Activated CD4-positive, alpha-beta T cell treated with anti-CD3 and anti-CD28 coated beads for 48 hours (primary cell): ENCODE measurements at places on chromosomes 3 and 15.

GRCh38 chr3:181300033-181300432, 310.5 kb upstream of the DNAJC19 start:
- DNase-seq: no peak

DNA sequence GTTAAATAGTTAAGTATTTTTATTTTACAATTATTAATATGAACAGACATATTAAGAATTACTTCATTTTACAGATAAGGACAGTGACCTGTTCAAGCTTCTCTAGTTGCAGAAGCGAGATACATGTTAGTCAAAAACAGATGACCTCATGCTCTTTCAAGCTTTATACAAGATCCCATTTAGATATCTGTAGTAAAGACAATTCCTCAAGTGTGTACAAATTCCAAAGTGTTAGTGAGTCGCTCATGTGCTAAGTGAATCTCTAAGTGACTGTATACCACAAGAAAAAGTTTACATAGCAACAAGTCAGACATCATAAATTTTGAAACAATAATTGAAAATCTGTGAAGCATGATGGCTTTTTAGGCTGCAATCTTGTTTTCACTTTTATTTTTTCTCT, 293.8 kb downstream of the ROBO1 start:
- no peak for DNase-seq

DNA sequence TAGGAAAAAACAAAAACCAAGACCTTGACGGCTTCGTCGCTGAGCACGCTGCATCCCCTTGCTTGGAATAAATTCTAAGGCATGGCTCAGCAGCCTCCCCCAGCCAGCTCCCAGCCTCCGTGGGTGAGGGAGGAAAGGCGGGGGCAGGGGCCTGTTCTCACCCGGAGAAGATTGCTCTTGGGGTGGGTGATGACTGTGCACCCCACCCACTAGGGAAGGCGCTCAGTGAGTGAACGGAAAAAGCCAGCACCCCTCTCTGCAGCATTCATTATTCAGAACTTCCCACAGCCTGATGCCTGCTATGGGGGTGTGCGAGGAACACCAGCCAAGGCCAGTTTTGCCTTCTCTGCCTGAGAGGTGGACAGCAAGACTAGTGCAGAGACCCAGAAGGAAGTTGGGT, 19.3 kb upstream of the NTRK3 start:
- DNase-seq: no peak

- no peak for DNase-seq
These were observed 125.9 kb downstream of the SEMA6D start for GRCh38 chr15:47843124-47843663.

DNA sequence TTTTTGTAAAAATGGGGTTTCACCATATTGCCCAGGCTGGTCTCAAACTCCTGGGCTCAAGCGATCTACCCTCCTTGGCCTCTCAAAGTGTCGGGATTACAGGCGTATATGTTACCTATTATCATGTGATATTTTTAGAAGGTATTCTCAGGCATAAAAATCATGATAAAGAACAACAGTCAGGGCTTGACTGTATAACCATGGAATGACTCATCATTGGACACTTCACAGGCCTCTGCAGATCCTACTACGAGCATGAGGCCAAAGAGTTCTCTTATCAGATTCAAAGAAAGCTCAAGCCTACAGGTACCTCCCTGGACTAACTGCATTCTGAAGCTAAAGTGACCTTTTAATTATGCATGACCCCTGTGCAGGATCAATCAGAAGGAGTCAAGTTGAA, 91.7 kb upstream of the PRICKLE2 start:
- DNase-seq: no peak
